ENCODE measurements at places on chromosomes 2 and 18.

DNA sequence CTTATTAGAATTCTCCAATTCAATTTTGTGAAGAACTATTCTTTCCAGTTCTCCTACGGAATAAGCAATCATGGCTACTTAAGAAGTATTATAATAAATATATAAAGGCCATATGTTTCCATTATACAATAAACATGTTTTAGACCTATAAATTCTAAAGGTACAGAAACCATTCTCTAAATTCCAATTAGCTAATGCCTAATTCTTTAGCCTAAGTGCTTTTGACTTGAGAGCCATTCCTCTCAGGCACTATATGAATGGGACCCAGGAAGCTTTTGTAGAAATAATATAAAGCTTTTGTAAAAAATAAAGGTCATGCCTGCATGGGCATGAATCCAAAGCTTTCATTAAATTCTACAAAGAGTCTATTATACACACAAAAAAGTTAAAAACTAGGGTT lies 161.0 kb upstream of the UNC80 start:
- DNase-seq = no peak

- DNase-seq = no peak
Measured at GRCh38 chr18:68083776-68084175, 567.3 kb upstream of the DSEL start.

DNA sequence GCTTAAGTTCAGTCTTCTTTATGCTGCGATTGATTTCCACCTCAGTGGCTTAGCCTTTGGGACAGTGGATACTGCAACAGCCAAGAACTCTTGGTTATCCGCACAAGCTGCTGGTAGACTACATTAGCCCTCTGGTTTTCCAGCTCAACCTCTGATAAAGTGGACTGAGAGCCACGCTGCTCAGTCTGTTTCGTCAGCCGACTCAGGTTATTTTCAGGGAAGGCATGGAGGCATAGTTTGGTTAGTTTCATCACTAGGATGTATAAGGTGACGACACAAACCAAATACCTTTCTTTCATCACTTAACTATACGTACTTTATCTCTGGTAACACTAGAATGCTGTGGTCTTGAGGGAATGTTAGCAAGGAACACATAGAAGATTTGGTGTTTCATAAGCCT lies 14.2 kb downstream of the CD8A start:
- DNase-seq = no peak

DNA sequence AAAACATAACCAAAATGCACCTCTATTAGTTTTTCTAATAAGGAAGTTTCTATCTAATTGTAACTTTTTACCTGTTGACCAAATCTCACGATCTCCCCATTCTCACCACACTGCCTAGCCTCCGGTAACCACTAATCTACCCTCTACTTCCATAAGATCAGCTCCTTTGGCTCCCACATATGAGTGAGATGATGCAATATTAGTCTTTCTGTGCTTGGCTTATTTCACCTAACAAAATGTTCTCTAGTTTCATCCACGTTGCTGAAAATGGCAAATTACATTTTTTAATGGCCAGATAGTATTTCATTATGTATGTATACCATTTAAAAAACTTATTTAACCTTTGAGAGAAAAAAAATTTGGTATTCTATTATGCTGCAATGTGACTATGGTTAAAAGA lies 379.0 kb upstream of the NXPH2 start:
- DNase-seq = no peak

DNA sequence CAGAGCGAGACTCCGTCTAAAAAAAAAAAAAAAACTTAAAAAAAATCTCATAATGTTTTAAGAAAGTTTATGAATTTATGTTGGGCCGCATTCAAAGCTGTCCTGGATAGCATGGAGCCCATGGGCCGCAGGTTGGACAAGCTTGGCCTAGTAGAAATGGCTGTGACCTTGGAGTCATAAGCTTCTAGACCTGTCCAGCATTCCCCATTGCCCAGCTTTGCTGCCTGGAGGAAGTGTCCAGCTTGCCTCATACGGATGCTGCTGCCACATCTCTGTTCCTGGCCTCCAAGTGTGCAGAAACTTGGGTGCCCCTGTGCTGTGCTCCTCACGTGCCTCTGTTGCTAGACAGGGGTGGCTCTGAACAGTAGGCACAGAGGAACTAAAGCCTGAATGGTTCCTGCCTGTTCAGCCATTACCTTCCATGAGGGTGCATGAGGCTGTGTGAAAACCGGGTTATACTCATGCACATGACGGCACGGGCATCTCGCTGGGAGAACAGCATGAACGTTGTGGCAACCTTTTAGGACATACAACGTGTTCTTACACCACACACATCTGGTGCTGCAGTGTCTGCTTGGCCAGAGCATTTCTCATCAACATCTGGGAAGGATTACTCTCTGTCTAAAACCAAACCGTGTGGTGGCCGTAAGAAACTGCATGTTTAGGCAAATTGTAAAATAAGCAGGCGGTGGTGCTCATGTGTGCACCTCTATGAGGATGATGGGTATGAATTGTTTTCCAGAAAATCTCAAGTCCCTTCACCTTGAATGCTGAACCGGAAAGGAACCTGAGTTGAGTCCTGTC lies 38.2 kb downstream of the FHOD3 start:
- DNase-seq = no peak

DNA sequence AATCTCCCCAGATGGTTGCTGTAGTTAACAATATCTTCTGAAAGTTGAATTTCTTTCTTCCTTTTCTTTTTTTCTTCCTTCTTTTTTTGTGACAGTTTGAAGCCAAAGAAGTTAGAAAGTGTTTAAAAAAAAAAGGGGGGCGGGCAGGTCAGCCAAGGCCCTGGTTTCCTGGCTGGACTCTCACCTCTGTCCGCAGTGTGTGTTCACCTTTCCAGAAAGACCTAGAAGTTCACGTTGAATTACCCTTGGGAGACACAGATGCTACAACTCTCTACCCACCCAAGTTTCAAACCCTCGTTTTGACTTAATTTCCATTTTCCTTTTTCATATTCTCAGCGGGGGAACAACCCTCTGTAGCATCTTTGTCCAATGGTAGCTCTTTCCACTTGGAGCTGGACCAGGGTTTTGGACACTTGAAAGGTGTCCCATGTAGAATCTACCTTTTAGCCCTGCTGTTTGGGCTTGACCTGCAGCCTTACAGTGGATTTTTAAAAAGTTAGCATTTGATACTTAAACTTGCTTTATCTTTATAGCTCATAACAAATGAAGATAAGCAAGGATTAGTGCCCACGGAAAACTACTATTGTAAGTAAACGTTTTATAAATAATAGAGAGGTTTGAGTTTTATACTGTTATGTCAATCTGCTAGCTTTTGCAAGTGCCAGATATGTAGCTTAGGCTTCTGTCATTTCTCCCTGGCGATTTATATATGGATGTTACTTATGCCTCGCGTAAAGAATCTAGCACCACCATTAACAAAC lies 20.0 kb downstream of the MEP1B start:
- DNase-seq = no peak

GRCh38 chr2:206435742-206436141 lies 7.6 kb upstream of the ADAM23 start:
- no peak for DNase-seq

- DNase-seq = no peak
Measured at GRCh38 chr2:128513961-128514283, 195.3 kb upstream of the HS6ST1 start.

GRCh38 chr2:126660971-126661370 lies 5.0 kb downstream of the GYPC start:
- DNase-seq = no peak

GRCh38 chr2:198424112-198424511 lies 619.7 kb downstream of the PLCL1 start:
- no peak for DNase-seq

DNA sequence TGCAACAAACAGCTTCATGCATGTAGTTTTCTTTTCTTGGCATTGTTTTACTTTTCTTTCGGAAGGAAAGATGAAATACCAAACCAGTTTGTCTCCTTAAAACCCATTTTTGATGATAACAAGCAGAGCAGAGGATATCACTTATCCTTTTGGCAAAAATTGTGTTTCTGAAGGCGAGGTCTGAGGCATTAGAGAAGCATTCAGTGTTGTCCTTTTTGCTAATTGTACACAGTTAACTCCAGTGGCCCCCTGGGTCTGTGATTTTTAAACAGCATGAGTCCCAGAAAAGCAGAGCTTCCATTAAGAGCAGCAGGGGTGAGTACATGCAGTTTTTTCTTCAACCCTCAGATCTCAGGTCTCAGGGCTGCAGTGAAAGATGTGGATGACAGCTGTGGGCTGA lies 41.3 kb downstream of the TTC39C start:
- DNase-seq = no peak

DNA sequence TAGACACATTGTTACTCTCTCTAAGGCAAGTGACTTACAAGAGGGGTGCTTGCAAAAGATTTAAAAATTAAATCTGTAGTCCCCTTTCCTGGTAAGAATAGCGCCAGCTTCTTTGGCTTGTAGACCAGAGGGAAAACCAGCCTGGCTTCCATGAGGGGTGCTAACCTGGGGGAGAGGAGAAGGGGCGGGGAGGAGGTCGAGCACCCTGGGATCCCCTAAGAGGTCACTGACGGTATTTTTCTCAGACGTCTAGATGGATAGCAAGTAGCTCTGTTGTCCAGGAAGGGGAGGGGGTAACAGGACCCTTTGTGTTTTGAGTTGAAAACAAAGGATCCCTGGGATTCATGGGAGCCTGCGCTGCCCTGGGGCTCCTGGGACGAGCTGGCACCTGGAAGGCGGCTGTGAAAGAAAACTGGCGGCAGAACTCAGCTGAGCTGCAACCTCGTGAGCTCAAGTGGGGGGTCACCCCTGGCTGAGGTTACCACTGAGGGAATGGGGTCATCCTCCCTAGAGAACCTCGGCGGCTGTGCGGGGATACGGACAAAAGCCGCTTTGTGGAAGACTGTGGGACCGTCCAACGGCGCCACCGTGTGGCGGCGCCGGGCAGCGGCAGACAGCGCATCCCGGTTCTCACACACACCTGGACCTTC lies 37.8 kb upstream of the MRPL19 start:
- DNase-seq = peak; percentile 31

DNA sequence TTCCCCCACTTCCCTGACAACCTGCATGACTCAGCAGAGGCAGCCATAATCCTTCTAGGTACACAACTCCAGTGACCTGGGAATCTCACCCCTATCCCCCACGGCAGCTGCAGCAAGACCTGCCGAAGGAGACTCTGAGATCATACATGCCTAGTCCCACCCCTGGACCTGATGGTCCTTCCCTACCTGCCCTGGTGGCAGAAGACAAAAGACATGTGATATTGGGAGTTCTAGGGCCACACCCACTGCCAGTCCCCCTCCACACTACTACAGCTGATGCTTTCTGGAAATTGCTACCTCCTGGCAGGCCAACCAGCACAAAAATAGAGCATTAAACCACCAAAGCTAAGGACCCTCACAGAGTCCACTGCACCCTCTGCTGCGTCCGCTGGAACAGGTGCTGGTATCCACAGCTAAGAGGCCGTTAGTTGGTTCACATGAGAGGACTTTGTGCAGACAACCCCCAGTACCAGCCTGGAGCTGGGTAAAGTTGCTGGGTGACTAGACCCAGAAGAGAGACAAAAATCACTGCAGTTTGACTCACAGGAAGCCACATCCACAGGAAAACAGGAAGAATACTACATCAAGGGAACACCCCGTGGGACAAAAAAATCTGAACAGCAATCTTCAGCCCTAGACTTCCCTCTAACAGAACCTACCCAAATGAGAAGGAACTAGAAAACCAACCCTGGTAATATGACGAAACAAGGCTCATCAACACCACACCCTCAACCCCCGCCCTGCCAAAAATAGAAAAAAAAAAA lies 12.5 kb downstream of the MARCO start:
- DNase-seq = no peak

DNA sequence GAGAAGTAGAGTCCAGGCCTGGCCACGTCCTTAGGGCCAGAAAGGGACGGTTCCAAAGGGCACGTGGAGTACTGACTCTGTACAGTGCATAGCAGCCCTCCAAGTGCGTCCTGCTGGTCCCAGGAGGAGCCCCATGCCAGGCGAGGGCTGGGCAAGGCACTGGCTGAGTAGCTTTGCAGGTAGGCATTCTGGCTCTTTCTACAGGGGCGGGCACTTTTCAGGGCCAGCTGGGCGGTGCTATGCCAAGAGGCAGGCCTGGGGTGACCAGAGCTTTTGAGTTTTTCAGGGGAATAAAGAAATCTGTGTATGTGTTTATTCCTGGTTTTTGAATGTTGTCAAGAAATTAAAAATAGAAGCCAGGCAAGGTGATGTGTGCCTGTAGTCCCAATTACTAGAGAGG lies 15.4 kb upstream of the GLI2 start:
- no peak for DNase-seq

GRCh38 chr2:67013821-67014220 lies 383.3 kb upstream of the ETAA1 start:
- no peak for DNase-seq

DNA sequence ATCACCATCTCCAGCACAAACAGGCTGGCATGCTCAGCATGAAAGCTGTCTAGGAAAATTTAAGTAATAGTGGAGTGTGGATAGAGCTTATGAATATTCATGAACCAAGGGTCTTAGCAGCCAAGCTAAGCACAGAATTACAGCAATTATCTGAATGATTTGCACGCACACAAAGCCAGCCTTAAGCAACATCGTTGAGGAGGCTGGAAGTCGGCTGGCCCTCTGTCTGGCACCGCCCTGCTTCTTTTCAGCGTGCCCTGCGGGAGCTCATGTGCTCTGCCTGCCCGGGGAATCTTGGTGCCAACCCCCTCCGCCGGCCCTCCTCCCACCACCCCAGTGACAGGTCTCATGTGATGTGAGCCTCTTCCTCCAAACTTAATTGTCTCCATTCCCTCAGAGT lies 540.1 kb downstream of the CMPK2 start:
- no peak for DNase-seq

DNA sequence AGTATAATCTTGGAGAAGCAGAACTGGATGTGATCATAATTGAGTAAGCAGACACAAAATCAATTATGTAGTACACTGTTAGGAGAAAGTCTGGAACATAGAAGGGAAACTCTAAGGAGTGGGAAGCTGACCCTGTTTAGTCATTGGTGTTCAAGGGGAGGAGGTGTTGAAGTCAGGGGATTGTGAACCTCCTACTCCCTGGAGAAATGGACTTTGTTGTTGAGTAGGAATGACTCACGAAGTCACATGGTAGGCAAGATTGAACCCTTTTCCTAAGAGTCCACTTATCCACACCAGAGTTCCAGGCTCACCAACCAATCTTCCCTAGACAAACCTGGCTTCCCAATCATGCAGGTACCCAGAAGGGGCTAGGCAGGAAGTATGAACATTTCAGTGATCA lies 81.0 kb upstream of the BCL11A start:
- DNase-seq = no peak
